Thyroid gland (tissue), 4 donors: ENCODE measurements at places on chromosomes 7 and 10. TPM values are rescaled to one million over a fixed set of nuclear protein-coding genes. Genes with fewer than 3 reads are reported as not detected.

The CHST15 gene
- 75.1 TPM for total RNA-seq

- no peaks in the 10 kb centered on the region for H3K27me3 ChIP-seq
- no peaks in the 10 kb centered on the region for H3K4me1 ChIP-seq
- DNase-seq = no peak
Measured at GRCh38 chr10:34241226-34242000, 573.7 kb downstream of the PARD3 start.

- H3K36me3 ChIP-seq = no peaks in the 10 kb centered on the region
- no peaks in the 10 kb centered on the region for H3K27me3 ChIP-seq
- H3K4me3 ChIP-seq = no peak overlapping the region
- no peak overlapping the region for H3K27ac ChIP-seq
- peaks cover 9% of the 10 kb centered on the region for H3K4me1 ChIP-seq
Measured at GRCh38 chr10:11849911-11850310, 26.8 kb downstream of the PROSER2 start.

DNA sequence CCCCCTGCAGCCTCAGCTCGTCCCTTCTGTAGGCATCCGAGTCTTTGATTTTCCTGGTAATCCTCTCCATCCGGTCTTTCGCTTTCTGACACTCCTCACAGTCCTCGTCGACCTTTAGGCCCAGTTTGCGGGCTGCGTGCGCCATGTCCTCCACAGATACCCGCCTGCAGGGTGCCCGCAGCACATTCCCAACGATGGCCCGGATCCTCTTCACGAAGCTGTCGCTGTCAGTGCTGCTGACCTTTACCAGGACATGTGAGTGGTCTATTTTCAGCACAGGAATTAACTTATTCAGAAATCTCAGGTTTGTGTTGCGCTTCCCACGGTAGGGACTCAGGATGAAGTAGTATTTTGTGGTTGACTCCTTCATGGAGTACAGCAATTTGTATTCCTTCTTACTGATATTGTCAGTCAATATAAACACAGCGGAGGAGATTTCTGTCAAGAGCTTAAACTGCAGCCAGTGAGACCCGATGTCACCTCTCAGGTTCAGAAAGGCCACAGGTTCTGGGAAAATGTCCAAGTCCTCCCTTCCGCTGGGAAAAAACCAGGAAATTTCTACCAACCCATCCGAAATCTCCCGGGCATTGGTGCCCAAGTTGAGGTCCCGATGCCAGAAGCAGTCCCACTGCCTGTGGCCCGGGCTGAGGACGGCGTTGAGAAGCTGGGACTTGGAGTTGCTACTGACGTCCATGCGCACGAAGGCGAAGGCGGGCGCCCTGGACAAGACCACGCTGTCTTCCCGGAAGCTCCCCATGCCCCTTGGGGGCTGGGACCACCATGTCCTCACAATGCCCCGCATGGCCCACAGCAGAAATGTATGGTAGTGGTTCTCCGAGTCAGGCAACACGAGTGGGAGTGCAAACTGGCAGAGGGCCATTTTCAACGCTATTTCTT lies 8.9 kb upstream of the MRPS24 start:
- H3K4me3 ChIP-seq = no peak overlapping the region
- H3K27me3 ChIP-seq = no peaks in the 10 kb centered on the region
- no peak for DNase-seq
- H3K4me1 ChIP-seq = no peaks in the 10 kb centered on the region

DNA sequence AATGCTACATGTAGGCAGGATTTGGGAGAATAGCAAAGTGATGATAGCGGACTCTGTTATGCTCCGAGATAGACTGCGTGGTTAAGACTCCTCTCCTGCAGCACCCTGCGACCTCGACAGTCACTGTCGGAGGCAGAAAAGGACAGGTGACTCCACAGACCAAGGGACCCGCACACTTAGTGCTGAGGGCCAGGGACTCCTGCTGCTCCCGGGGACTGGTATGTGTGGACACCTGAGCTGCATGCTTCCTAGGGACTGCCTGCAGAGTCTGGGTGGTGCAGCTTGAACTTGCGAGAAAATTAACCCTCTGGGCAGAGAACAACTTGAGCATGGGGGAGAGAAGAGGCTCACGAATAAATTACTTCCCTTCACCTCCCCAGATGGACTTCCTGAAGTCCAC lies 407.1 kb upstream of the PFKP start:
- no peaks in the 10 kb centered on the region for H3K36me3 ChIP-seq
- H3K4me1 ChIP-seq = no peaks in the 10 kb centered on the region
- no peak for DNase-seq
- H3K27ac ChIP-seq = no peak overlapping the region
- H3K27me3 ChIP-seq = no peaks in the 10 kb centered on the region
- no peak overlapping the region for H3K4me3 ChIP-seq

The NME8 gene
- not detected for total RNA-seq

DNA sequence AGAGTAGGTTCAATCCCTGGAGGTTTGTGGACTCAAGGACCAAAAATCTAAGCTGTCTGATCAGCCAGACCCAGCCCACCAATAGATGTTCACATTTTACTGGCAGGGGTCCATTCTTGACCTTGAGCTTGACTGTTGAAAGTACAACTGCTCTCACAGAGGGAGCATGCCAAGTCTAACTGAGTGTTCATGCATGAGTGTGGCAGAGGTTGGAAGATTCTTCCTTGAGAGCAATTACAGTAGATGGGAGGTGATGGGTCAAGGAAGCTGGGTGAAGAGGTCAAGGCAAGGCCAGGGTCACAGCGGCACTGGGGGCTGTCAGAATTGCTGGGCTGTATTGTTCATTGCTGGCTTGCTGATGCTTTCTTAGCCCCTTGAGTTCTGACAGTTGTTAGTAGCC lies 202.8 kb upstream of the SVIL start:
- no peak overlapping the region for H3K27ac ChIP-seq
- DNase-seq = no peak
- H3K4me3 ChIP-seq = no peak overlapping the region

DNA sequence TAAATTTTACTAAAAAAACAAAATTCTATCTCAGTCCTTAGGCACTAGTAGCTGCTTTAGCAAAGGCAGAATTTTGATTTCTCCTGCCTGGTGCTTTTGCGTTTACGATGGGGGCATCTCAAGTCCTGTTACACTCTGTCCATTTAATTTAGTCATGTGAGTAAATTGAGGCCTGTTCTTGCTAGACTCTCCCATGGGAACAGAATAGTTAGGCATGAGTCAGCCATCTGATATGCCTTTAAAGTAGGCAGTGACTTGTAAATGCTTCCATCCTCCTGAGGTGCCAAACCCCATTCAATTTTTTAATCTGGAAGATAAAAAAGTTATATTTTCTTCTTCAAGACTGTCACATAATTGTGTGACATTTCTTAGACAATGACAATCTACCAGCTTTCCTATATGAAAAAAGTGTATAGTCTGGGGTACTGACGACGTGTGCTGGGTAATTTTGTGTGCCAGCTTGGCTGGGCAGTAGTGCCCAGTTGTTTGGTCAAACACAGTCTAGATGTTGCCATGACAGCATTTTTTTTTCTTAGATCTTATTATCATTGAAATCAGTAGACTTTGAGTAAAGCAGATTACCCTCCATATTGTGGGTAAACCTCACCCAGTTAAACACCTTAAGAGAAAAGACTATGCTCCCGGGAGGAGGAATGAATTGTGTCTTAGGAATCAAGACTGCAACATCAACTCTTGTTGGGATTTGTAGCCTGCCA lies 603.4 kb downstream of the SORCS1 start:
- H3K27ac ChIP-seq = no peak overlapping the region
- no peaks in the 10 kb centered on the region for H3K27me3 ChIP-seq
- DNase-seq = no peak
- H3K36me3 ChIP-seq = no peaks in the 10 kb centered on the region
- no peaks in the 10 kb centered on the region for H3K4me1 ChIP-seq

The ATAD1 gene
- 72.1 TPM for total RNA-seq

GRCh38 chr7:107854454-107854853 lies 36.5 kb upstream of the DLD start:
- H3K27ac ChIP-seq = no peak overlapping the region
- H3K4me1 ChIP-seq = peaks cover 25% of the 10 kb centered on the region
- no peak overlapping the region for H3K4me3 ChIP-seq
- DNase-seq = no peak
